ENCODE measurements at places on chromosomes 5 and 9.

DNA sequence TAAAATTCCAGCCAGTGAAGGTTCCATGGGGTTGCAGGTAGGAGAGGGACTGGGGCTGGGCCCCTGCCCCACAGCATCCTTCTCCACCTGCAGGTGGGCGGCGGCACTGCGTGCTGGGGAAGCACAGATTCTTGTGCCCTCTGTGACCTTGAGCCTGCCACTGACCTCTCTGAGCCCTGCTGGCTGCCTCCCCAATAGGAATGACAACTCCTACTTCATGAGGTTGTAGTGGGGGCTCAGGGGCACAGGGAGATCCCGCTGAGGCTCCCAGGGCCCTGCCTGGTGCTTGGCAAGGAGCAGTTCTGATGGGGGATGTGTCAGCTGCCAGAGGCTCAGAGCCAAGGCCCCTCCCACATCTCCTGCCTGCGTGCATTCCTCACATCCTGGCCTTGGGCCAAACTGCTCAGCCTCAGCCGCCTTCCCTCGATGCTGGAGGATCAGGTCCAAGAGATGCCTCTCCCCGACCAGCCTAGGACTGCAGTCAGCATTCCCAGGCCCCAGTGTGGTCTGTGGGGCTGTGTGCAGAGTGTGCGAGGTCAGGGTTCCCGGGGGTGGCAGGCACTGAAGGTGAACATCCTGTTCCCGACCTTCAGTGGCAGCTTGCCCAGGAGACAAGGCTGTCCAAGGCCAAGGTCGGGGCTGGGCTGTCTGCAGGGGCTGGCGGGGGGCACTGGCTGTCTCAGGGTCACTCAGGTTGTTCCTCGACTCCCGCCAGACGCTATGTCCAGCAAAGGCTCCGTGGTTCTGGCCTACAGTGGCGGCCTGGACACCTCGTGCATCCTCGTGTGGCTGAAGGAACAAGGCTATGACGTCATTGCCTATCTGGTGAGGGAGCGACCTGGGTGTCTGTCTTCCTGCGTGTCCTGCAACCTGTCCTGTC lies 7.0 kb downstream of the ASS1 start:
- no peak for DNase-seq

DNA sequence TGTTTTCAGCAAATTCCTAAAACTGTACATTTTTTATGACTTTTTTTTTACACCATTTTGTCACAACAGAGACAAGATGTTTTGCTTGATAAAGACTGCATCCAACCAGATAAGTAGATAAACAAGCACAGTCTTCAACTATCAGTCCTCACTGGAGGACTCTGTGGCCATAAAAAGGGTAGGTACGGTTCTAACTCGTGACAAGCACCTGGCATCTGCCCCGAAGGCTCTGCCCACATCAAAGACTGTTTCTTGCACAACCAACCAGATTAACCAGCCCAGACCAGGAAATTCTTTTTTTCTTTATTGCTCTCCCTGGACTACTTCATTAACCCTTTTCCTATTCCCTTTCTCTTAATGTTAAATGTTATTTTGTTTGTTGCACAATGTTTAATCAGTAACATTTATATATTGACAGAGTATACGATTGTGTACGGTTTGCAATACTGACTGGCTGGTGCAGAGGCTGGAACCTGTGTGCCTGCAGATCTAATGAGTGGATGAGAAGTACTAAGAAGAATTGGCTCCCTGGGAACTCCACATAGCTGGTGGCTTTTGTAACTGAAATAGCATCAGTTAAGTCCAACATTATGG lies 74.1 kb downstream of the SERINC5 start:
- peak; percentile 81 for DNase-seq

DNA sequence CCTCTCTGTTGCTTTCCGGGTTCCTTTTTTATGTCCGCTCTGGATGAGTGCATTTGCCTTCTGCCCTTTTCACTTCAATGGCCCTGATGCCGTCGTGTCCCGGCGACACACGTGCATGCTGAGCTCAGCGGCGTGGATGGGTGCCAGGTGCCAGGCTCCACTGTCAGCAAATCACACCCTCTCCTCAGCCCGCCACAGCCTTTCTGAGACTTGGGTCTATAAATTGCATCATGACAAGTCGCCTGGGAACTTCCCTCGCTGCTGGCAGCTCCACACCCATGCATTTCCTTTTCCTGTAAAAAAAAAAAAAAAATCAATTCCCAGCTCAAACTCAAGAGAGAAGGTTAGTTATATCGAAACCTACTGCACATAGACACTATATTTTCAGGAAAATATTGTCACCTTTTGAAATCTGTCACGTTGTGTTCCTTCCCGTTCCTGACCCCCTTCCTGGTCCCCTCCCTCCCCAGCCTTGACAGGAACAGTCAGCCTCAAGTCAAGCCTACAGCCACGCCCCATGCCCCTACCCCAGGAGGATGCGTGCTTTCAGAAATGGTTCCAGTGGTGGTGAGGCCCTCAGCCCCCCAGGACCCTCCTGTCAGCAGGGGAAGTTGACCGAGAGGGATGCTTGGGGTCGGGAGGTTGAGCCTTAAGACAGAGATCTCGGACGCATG lies 110.3 kb upstream of the PTCH1 start:
- peak; percentile 12 for DNase-seq

- DNase-seq = no peak
These were observed 205.3 kb upstream of the PANK3 start for GRCh38 chr5:168784454-168784853.

- DNase-seq = no peak
These were observed 446.2 kb upstream of the TRPC7 start for GRCh38 chr5:136811551-136811950.

- no peak for DNase-seq
These were observed 47.7 kb downstream of the SRFBP1 start for GRCh38 chr5:122009436-122009835.

DNA sequence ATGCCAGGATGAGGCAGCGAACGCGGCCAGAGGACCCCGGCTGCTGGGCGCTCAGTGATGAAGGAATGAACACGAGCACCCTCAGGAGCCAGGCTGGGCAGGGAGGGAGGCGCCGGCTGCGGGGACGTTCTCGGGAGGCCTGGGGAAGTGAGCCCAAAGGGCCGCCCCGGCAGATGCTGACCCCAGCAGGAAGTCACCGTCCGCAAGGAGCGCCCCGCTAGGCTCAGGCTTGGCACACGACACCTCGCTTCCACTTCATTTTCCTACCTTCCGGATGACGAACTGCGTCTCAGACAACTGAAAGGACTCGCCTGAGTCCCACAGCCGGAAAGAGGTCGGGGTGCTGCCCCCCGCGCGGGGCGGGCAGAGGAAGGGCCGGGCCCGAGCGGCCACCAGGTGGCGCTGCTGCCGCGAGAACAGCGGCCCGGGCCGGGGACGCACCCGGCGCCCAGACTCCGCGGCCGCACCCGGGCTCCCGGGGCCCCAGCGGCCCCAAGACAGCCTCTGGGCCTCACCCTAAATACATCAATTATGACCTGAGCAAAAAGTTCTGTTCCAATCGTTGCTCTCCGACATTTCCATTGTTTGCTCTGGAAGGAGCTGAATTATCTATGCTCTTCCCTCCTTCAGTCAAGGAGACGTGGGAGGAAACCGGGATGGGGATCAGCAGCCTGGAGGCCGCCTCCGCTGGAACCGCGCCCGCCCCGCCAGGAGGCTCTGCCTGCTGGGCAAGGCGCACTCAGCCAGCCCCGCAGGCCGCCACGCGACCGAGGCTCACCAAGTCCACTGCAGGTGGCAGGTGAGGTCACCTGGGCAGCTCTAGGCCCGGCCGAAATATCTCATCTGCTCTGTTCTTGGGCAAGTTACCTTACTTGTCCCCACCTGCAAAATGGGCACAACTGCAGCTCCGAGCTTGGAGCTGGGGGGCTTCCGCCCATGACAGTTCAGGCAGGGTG lies 107.0 kb downstream of the ZNF354C start:
- peak; percentile 56 for DNase-seq

DNA sequence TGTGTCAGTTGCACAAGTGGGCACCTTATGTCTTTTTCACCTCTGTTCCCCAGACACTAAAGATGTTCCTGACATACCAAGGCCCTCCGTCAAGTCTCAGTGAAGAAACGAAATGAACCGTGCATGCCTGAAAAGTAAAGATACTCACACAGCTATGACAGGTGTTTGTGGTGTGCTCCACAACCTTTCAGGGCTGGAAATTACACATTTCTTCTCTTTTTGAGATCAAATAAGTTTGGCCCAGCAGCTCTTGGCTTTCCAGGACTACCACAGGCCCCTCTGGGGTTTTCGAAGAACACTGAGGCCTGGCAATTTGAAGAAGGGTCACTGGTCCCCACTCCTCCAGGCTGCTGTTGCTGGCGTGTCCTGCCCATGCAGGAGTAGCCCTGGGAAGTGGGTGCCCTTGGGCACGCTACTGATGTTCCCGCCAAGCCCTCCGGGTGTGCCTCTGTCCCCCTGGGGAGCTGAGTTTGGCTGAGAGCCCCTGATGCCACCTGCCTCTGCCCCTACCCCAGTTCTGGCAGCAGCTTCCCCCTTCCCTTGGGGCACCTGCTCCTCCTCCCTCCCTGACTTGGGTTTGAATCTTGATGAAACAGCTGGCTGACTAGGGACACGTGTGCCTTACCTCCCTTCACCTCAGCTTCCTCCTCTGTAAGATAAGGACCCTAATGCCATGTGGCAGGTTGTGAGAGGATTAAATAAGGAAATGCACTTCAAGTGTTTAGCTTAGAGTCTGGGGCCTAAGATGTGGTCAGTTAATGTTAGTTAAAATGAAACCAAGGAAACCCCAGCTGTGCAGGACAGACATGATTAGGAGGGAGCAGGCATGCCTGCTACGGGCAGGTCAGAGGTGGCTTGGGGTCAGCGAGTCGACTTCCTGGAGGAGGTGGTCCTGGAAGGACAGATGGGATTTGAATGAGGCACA lies 49.1 kb upstream of the GADD45G start:
- no peak for DNase-seq

DNA sequence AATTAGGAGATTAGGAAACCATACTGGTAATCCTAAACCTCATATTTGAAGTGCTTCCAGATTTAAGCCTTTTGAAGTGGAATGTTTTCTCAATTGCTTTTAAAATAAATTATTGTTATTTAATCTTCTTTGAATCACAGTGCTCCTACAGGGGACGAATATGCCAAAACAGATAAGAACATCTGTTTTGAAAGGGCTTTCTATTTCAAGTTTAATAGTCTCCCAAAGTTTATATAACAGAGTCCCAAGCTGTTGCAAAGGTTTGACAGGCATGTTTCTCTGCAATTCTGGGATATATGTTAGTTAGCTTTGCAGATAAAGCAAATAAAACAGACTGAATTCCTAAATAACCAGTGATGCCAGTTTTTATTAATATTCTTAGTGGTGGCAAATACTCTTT lies 803.7 kb downstream of the TLE4 start:
- no peak for DNase-seq

DNA sequence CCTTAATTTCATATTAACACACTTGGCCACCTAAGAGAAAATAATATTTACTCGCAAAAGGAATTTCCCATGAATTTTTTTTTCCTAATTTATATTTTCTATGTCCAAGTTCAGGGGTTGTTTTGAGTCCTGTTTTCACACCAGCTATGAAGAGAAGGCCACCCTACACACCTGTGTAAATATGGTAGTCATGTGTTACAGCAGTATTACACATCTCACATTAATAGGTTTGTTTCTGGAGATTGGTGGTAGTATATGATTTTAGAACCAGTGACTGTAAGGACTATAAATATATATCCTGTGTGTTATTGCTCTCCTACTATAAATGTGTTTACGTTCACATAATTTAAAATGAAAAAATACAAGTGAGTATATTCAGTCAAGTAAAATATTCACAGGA lies 147.5 kb downstream of the PAM start:
- no peak for DNase-seq

DNA sequence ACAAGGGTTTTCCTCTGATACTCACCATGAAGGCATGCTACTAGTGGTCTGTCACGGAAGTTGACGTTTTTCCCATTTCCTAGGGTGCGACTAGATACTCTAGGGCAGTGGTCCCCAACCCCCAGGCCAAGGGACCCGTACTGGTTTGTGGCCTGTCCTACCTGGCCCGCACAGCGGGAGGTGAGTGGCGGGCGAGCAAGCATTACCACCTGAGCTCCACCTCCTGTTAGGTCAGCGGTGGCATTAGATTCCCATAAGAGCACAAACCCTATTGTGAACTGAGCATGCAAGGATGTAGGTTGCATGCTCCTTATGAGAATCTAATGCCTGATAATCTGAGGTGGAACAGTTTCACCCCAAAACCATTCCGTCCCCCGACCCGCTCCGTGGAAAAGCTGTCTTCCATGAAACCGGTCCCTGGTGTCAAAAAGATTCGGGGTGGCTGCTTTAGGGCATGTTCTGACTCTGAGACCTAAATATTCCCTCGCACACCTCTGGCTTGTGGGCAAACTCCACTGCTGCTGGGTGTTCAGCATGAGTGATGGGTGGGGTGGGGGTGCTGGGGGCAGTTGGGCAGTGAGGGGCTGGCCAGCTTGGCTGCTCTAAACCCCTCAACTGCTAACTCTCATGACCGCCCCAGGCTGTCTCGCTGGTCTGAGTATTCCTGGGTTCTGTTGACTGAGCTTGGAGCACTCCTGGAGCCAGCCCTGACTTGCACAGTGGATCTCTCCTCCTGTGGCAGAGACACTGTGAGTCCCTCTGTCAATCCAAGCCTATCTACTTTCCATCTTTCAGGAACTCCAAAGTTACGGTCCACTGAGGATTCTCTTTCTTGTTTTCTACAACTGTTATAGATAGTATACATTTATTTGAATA lies 78.3 kb upstream of the NEK6 start:
- DNase-seq = no peak

DNA sequence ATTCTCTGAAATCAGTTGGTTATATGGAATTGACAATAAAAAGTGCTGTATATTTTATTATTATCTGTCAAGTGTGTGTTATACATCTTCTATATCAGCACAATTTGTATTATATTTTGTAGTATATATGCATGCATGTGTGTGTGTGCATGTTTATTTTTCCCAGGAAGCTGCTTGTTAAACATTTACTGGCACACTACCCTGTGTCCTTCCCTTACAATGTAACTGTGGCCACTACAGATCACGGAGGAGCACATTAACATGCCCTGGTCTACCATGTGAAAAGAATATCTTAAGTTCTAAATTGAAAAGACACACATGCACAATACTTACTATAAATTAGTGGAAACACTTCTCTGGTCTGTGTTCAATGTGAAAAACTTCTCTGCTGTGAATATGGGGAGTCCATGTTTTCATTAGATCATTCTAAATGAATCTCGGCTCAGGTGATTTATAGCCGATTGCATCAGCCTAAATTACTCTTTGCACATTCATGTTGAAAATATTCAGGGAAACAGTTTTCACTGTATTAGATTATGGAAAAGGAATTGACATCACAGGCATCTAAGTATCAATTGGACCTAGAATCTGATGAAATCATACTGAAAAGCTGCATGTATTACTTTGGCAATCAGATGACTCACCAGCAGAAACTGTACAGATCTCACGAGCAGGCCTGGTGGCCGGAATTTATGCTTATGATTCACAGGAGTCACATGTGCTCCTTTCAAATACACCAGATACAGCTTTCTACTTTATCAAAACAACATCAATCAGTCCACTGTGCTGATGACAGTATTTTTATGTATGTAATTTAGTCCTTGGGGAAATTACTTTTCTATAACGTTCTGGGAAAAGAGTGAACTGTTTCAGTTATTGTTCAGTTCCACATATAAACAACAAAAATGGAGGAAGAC lies 39.4 kb downstream of the LURAP1L start:
- DNase-seq = no peak

GRCh38 chr5:131496400-131496713 lies 138.7 kb downstream of the RAPGEF6 start:
- DNase-seq = no peak
